T47D (cell line): ENCODE measurements at places on chromosomes 7 and 10.

- DNase-seq = no peak
Measured at GRCh38 chr10:93498166-93498565, 1.8 kb downstream of the CEP55 start.

DNA sequence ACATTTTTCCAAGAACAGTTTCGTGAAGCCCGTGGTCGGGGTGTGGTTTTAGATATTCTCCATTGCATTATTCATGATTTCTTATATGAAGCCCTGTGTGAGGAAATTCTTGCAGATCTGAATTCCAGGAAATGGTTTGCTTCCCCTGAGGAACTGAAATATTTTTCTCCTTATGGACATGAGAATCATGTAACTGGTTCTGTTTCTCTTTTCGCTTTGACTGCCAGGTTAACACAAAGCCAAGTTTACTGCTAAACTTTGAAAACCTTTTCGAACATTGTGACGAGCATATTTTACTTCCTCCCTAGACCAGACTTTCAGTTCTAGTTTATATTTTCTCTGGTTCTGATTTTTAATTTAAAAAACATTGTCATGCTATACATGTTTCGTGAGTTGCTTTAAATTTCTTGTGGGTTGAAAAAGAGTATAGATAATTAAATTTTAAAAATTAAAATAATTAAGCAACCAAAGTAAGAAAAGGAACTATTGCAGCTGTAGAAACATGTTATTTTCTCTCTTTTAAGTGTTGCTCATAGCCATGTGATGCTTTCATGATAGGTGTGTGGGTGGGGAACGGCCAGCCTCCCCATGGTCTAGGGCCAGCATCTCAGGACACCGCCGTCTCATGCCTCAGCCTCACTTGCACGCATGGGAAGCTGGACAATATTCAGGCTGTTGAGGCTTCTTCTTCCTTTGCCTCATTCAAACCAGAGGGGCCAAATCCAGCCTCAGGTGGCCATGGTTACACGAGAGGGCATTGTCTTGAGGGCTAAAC, 97.1 kb downstream of the CREB5 start:
- no peak for DNase-seq

DNA sequence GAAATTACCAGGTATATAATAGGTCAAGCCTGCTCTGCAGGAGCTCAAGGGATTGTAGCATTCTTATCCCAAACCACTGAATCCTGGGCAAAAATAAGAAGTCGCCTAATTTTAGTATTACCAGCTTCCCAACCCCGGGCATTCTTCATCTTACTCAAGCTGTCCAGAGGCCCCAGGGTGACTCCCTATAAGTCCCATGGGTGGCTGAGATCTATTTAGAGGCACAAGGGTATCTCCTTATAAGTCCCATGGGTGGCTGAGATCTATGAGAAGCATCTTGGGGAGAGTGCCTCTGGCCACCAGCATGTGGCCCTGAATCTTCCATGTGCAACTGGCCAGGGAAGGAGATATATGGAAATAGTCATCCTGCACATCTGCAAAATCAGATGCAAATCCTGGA, 38.9 kb downstream of the PRSS2 start:
- DNase-seq = no peak

- DNase-seq = no peak
Measured at GRCh38 chr7:94939395-94939794, 32.0 kb downstream of the PPP1R9A start.

- no peak for DNase-seq
Measured at GRCh38 chr10:11319990-11320602, 291.4 kb downstream of the USP6NL start.

- no peak for DNase-seq
Measured at GRCh38 chr10:63595072-63595471, 73.9 kb downstream of the REEP3 start.

DNA sequence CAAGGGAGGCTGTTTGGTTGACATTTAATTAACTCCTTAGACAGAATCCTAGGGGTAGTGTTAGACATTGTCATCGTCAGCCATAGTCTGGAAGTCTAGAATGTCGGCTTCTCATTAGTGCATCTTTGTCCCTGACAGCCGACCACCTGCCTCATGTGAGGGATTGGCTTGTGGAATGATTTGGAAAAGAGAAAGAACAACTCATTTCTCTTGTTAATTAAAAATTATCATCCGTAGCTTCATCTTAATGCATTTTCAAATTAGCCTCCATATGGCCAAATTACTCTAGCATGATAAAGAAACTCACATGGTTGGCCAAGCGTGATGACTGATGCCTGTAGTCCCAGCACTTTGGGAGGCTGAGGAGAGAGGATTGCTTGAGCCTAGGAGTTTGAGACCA, 97.7 kb upstream of the PARD3 start:
- no peak for DNase-seq

GRCh38 chr7:83267141-83267631, 104.5 kb upstream of the PCLO start:
- DNase-seq = no peak

- no peak for DNase-seq
Measured at GRCh38 chr10:69838853-69839252, 37.1 kb downstream of the COL13A1 start.

- DNase-seq = no peak
Measured at GRCh38 chr7:117220836-117221235, 102.0 kb downstream of the WNT2 start.
